ENCODE measurements at places on chromosomes 7 and 10.

DNA sequence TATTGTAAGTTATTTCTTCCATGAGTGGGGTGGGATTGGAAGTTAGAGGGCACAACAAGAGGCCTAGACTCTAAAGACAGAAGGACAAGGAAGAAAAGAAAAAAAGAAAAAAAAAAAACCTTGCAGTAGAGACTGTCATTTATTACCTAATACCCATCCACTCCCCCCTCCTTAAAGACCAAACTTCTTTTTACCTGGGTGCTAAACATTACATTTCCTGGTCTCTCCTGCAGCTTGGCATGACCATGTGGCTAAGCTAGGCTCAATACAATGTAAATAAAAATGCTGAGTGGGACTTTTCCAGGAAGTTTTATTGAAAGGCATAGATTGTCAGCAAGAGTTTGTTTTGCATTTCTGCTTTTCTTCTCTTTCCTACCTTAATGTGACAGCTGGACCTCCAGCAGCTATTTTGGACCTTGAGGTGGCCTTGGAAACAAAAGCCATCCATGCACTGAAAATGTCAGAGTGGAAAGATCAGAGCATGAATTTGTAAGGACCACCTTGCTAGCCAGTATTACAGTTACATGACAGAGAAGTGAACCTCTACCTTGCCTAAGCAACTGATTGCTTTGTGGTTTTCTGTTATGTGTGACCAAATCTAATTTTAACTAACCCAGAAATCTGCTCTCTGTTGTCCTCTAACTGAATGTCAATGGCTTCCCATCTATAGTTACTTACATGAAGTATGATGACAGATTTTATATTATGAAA is 81.3 kb upstream of the SFMBT2 start:
- DNase-seq: no peak

DNA sequence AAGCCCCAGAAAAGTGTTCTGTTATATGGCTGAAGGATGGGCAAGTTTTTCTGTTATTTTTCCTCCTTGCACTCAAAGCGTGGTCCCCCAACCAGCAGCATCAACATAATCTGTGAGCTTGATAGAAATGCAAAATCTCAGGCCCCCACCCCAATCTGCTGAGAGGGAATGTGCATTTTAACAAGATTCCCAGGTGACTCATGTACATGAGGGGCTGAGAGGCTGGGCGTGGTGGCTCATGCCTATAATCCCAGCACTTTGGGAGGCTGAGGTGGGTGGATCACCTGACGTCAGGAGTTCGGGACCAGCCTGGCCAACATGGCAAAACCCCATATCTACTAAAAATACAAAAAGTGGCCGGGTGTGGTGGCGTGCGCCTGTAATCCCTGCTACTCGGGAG is 326.8 kb upstream of the PODXL start:
- DNase-seq: no peak

DNA sequence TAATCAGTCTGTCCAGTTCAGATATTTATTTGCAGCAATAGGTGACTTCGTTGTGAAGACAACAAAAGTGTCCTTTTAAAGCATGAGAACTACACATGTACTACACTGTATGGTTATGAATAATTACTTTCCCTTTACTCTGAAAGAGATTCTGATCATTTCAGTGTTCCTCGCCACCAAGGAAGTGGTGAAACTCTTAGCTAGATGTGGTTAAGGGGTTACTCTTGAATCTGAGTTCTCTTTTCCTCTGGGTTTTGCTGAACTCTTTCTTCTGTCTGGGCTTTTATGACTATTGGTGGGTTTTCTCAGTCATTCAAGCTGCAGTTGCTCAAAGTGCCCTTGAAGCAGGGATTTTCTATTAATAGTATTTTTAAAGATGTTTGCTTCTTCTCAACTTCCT is 127.9 kb upstream of the SEM1 start:
- DNase-seq: no peak

DNA sequence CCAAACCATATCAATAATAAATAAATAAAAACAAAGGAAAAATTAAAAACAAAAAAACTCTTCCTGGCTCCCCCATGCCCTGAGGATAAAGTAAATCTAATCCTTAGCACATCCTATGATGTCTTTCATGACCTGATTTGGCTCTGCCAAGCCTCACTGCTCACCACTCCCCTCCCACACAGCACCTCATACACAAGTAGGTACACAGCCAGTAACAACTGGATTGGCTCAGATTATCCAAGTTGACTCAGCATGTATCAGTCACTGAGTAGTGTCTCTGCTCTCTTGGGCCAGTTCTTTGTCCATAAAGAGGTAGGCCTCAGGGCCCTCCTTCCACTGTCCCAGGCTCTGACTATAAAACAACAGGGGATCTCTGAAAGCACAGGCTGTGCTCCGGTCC is 99.6 kb downstream of the STRA8 start:
- DNase-seq: peak; percentile 71

GRCh38 chr10:95343573-95343972 is 52.8 kb upstream of the PDLIM1 start:
- no peak for DNase-seq

DNA sequence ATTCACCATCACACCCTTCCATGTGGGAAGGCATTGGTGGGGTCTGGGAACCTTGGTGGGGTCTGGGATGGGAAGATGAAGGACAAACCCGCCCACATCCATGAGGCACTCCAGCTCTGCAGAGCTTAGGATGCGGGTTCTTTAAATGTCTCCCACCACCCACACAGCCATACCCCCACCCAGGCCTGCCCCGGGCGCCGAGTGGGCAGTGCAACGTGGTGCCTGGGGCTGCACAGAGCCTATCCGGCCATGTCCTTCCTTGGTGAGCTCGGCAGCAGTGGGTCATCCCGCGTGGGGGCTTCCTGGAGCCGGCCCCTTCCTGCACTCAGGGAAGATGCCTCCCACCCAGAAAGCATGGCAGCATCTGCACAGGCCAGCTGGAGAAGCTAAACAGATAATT is 163.5 kb upstream of the TCERG1L start:
- no peak for DNase-seq

- no peak for DNase-seq
Observed at GRCh38 chr10:118901380-118901779, 128.1 kb upstream of the NANOS1 start.

DNA sequence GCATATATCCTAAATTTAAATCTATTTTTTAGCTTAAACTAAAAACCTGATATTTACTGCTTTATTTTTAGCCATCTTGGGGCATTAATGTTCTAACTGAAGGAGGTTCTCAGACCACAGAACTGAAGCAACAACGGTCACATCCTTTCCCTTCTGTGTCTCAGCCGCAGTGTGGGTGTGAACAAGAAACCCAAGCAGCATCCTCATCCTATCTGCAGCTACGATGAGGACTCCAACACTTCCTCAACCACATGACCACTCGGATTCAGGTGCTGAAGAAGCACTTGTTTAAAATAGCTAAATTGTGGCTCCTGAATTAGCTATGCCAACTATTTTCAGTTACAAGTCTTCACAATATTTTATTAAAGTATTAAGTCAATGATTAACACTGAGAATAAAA is 5.3 kb downstream of the ESYT2 start:
- DNase-seq: peak; percentile 38

- peak; percentile 66 for DNase-seq
Observed at GRCh38 chr10:73577788-73578187, 13.4 kb downstream of the USP54 start.

GRCh38 chr7:146090023-146090645 is 26.5 kb upstream of the CNTNAP2 start:
- peak; percentile 54 for DNase-seq

DNA sequence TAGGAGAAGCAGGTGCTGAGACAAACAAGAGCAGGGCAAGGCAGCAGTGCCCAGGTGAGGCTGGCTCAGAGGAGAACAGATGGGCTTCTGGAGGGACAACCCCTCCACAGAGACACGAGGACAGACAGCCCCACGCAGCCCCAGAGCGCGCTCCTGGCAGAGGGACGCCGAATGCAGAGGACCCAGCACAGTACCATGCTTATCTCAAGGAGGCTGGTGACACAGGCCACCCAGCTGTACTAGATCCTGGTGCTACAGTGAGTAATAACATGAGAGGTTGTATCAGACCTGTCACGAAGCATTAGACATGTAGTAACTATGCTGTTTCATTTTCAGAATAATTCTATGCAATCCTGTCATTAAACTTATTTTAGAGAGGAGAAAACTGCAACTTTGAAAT is 60.4 kb upstream of the NCAPG2 start:
- no peak for DNase-seq

DNA sequence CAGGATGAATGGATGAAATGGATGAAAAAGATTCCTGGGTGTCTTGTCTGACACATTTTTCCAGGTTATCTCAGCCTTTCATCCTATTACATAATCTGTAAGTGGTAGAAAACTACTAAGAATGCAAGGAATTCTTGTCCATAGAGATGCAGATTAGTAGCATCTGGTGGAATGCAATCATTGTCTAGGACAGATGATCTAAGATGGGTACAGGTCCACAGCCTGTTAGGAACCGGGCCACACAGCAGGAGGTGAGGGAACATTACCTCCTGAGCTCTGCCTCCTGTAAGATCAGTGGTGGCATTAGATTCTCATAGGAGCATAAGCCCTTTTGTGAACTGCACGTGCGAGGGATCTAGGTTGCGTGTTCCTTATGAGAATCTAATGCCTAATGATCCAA is 225.0 kb downstream of the CALN1 start:
- DNase-seq: no peak

DNA sequence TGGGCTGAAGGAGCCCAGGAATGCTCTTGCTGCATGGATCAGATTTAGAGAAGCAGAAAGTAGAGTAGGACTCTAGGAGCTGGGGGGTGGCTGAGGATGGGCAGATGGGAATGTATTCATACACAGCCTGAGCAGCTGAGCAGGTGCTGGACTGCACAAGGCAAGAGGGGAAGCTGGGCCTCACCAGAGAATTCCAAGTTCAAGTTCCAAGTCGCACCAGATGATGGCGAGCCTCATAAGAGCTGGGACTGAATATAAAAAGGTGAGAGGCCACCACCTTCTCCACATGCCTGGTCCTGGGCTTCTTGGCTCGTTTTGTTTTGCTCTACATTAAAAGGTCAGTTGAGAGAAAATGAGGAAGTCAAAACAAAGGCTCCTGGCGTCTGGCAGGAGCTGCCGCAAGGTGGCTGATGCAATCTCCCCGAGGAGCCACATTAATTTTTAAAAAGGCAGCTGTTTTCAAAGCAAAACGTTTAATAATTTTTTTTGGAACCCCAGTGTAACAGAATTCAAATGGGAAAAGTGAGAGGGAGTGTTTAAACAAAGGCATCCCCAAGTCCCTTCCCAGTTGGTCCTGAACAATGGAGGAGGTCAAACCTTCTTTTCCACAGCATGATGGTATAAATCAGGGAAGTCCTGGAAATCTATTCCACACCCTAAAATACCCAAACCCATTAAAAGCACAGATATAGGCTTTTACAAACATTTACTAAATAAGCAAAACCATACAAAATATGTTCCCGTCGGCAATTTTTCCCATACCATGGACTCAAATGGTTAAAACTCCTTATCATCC is 9.5 kb downstream of the CYREN start:
- DNase-seq: peak; percentile 24

DNA sequence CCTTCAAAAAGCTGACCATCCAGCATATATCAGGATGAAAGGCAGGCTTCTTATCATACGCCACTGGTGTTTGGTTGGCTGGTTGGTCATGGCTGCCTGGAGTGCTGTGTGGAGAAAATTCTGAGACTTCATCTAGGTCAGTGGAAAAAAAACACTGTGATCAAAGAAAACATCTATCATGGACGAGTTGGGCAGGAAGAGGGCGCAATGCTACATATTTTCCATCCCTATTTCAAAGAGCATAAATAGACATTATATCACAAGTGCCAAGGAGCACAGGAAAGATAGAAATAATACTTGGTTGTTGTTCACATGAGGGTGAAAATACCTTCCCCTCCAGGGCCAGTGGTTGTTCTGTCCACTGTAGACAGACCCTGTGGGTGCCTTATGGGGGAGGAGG is 128.4 kb upstream of the PLPP4 start:
- DNase-seq: no peak

DNA sequence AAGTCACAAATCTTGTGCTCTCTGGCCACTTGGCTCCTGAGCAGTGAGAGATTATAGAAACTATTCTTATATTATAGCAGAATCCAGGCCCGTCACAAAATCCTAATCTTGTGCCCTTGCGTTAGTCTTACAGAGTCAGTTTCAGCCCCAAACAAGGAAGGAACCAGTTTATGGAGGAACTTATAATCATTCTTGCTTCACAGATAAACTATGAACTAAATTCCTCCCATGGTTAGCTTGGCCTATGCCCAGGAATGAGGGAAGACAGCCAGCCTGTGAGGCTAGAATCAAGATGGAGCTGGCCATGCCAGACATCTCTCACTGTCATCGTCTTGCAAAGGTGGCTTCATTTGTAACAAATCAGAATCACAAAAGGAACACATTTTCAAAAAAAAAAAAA is 199.7 kb upstream of the PITRM1 start:
- DNase-seq: peak; percentile 32

GRCh38 chr7:122258971-122259370 is 45.6 kb downstream of the FEZF1 start:
- no peak for DNase-seq

- DNase-seq: peak; percentile 12
Observed at GRCh38 chr10:68625316-68625921, 65.3 kb downstream of the TET1 start.

DNA sequence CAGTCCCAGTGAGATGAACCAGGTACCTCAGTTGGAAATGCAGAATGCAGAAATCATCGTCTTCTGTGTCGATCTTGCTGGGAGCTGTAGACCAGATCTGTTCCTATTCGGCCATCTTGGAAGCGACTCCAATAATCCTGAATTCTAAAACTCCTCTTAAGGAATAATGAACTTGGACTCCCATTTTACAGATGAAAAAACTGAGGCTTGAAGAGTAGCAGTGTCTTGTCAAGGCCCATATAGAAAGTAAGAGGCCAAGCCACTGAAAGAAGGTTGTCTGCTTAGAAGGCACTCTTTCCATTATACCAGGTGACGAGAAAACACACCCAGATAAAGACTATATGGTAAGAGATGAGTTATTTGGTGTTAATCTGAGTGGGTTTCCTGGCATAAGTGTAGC is 148.6 kb upstream of the LAMB4 start:
- DNase-seq: no peak

GRCh38 chr7:87506246-87507180 is 31.0 kb upstream of the ABCB4 start:
- DNase-seq: peak; percentile 19

DNA sequence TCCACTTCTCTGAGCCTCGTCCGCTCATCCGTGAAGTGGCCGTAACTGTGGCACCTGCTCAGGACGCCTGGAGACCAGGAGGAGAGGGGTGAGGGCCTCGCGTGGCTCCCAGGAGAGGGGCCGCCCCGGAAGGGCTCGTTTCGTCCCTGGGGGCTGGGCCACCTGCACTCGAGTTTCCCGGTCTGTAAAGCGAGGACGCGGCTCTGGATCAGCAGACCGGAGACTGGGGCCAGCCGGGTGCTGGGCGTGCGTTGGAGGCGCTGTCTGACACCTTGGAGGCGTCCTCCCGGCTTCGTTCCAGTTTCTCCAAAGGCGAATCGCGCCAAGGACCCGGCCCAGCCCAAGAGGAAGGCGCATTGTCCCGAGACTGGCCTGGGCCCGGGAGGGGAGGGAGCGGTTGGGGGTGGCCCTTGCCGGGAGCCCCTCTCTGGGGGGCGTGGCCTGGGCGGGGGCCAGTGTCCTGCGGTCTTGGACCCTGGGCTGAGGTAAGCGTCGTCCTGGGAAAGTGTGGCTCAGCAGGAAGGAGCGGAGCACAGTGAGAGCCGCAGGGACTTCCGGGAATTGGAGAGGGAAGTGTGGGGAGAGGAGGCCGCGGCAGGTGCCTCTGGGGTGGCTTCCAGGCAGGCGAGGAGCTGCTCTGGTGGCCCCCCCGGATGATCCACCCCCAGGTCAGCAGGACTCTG is 89.6 kb downstream of the FOXL3 start:
- DNase-seq: no peak
